Mammary epithelial cell (primary cell): ENCODE measurements at places on chromosomes 11 and 22. TPM values are rescaled to one million over a fixed set of nuclear protein-coding genes. Genes with fewer than 3 reads are reported as not detected.
A peak's percentile ranks its signal among the peaks of the same experiment; 100 is the strongest.

The PARVA gene
- total RNA-seq = 59.6 and 82.4 TPM in 2 replicates

The NXPE2 gene
- not detected in 2 replicates for total RNA-seq

The TMEM151A gene
- 0.17 TPM for total RNA-seq

The RIMBP3C gene
- not detected for total RNA-seq

The TSPAN32 gene
- total RNA-seq = not detected in 2 replicates

The RIBC2 gene
- total RNA-seq = 0.38 TPM in 1 of 2 replicates, not detected in the other

The PAMR1 gene
- total RNA-seq = 7.6 and 10.3 TPM in 2 replicates

The OR8K1 gene
- not detected for total RNA-seq

The DGCR6 gene
- 2.3 TPM for total RNA-seq

The PHETA2 gene
- 0.71 and 0.72 TPM in 2 replicates for total RNA-seq

The TMEM191C gene
- 1.5 and 1.9 TPM in 2 replicates for total RNA-seq

The TP53AIP1 gene
- 12.0 TPM for total RNA-seq

The POTEH gene
- not detected in 2 replicates for total RNA-seq

The VSIG10L2 gene
- total RNA-seq = not detected

- DNase-seq = peak; percentile 33
Observed at GRCh38 chr11:9148727-9149126, 57.3 kb upstream of the SCUBE2 start.

GRCh38 chr11:27385245-27385644 is 22.2 kb upstream of the CCDC34 start:
- peak; percentile 51 for DNase-seq

DNA sequence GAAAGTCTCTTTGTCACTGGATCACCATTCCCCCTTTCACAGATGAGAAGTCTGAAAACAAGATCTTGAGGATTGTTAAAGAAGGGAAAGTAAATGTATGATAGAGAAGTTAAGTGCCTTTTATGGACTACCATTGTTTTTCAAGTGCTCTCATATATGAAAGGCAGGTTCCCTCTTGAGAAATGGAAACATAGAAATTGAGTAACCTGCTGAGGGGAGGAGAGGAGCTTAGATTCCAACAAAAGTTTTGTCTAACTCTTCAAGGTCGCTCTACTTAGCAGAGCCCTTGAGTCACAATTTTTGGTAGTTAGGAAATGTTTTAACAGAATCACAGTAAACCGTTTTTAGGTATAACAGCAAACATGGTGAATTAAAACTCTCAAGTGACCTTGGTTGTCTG is 80.1 kb downstream of the SVIP start:
- DNase-seq = no peak

- no peak for DNase-seq
Observed at GRCh38 chr22:47035425-47035881, 273.0 kb downstream of the TBC1D22A start.

GRCh38 chr11:134592391-134592990 is 180.4 kb upstream of the B3GAT1 start:
- DNase-seq = no peak

- no peak for DNase-seq
Observed at GRCh38 chr22:19970031-19970478, 28.4 kb upstream of the TXNRD2 start.

DNA sequence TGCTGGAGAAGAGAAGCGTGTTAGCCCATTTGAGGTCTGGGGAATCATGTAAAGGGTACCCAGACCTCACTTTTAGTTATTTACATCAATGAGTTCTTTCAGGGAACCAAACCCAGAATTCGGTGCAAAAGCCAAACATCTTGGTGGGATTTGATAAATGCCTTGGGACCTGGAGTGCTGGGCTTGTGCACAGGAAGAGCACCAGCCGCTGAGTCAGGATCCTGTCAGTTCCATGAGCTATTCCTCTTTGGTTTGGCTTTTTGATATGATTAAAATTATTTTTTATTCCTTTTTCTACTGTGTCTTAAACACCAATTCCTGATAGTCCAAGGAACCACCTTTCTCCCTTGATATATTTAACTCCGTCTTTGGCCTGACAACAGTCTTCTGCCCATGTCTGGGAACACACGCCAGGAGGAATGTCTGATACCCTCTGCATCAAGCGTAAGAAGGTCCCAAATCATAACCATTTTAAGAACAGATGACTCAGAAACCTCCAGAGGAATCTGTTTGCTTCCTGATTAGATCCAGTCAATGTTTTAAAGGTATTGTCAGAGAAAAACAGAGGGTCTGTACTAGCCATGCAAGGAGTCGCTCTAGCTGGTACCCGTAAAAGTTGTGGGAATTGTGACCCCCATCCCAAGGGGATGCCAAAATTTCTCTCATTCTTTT is 65.2 kb downstream of the ALX4 start:
- no peak for DNase-seq

DNA sequence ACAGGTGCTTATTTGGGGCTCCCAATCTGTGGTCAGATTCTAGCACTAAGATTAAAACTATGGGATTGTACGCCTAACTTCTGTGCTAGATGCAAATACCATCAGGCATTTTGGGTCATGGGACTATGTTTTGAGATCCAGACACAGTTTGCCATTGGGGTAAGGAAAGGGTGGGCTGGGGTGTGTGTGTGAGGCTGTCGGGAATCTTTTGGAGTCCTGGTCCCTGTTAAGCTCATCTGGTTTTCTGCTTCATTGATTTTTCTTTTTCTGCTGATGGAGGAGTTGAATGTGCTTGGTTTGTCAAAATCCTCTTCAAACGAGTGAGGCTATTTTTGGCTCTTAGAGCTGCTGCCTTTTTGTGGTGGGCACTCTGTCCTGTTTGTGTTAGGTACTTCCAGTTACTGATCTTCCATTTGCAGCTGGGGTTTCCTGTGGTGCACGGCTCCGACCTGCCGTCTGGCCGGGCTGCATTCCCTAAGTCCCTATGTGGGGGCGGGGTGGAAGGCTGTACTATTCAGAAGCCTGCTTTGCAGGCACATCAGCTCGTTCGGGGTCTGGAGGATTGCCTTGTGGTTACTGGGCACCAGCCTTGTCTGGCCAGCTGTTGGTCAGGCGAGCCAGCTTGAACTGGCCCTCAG is 2.9 kb downstream of the BCR start:
- peak; percentile 39 for DNase-seq

GRCh38 chr22:19062139-19062942 is 59.9 kb downstream of the DGCR2 start:
- DNase-seq = no peak

GRCh38 chr11:107824668-107825369 is 33.8 kb downstream of the SLC35F2 start:
- no peak for DNase-seq

- peak; percentile 97 for DNase-seq
Observed at GRCh38 chr22:44309137-44309536, 3.6 kb downstream of the SHISAL1 start.

DNA sequence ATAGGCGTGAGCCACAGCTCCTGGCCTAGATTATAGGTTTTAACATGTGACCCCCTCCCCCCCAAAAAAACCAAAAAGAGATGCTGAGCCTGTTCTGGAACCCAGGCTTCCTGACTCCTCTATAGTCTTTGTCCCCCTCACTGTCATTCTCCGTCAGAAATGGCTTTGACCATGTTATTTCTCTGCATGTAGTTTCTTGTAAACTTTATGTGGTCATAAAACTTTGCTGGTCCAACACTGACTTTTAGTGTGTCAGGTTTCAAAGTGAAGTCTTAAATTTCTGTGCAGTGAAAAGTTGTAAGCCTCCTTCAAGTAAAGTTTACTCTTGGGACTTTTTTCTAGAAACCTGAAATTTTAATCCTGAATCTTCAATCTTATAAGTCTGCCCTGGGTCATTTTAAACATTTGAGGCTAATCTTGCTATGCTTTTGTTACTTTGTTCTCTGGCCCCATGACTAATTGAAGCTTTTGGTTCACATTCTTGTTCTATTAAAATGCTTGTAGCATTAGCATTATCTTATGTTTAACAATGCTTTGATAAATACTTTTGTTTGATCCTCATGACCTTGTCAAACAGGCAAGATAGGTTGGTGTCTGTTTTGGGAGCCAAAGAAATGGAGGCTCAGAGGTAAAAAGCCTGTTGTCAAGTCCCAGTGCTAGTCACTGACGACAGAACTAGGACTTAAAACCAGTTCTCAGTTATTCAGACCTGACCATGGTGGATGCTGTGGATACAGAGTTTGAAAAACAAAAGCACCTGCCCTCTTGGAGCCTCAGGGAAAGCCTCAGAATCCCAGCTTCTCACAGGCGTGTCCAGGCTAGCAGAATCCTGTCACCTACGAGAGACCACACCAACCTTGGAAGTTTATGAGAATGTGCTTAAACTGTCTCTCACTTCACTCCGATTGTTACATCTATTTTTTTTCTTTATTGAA is 87.7 kb upstream of the HORMAD2 start:
- peak; percentile 90 for DNase-seq

GRCh38 chr11:97607291-97608000 is 1217.6 kb downstream of the JRKL start:
- DNase-seq = no peak

DNA sequence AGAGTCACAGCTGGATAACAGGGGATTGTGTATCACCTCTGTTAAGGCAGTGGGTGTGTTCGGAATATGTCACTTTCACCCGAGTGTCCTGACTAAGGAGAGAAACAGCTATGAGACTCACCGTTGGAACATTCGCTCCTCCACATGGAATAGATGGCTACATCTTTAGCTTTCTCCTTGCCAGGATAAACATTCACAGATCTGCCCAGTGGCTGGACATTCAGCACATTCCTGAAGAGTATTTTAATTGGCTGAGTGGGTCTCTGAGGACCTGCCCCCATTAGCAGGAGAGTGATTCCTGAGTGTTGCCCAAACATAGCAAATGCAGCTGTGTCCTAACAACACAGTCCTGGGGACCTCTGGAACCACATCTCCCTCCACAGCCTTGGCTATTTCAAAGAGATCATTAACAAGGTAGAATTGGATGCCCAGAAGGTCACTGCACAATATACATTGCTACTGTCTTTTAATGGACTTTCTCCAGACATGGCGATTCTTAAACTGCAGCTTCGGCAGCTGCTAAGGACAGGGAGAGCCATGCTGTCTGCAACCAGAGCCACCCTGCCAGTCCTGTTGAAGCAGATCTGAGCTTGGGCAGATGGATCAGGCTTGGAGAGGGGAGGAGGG is 435.0 kb upstream of the CADM1 start:
- DNase-seq = no peak

- peak; percentile 57 for DNase-seq
Observed at GRCh38 chr11:94068764-94069163, 47.6 kb downstream of the HEPHL1 start.

DNA sequence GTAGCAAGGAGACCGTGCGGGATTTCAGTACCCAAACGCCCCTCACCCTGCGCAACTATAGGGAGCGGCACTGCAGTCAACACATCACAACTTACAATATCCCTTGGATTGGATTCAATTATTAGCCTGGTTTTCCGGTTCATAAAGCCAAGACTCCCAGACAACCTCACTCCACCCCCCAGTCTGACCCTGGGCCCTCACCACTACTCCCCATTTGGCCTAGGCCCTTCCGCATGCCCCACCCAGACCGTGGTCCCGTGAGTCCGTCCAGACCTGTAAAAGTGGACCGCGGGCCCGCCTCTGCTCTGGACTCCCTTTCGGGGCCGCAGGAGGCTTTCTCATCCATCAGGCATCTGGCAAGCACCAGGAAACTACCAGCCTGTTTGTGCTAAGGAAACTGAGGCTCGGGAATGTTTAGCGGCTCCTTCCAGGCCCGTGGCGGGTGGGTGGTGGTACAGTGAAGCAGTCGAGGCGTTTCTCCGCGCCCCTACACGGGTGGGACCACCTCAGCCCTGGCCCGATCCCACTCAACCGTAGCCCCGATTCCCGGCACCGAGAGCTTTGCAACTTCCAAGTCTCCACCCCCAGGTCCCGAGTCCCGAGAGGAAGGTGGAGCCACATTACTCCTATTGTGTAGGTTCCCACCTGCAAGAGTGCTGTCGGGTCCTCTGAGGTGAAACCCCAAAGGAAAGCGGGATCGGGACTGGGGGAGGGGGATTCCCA is 679 bp upstream of the DPP3 start:
- DNase-seq = no peak

- DNase-seq = no peak
Observed at GRCh38 chr11:10628508-10629236, 60.2 kb upstream of the LYVE1 start.

DNA sequence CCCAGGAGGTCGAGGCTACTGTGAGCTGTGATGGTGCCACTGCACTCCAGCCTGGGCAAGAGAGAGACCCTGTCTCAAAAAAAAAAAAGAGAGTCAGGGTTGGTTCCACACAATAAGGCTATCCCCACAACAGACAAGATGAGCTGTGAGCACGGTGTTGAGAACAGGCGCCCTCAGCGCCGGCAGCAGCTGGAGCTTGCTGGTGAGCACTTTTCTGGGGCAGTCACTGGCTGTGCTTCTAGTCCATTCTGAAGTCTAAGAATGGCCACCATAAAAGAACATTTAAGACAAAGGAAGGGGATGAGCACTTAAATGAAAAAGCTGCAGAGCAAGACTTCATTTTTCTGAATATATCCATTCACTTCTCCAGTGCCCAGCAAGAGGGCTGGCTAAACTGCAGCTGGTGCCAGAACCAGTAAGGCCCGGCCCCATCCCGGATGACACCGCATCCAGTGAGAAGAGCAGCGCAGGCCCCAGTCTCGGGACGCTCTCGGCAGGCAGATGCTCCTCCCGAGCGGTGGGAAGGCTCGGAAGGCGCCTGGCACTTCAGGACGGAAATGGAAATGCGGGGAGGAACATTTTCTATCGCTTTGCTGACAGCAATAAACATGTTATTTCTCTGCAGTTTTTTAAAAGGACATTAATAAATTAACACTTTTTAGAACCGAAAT is 12.2 kb downstream of the TUBGCP6 start:
- no peak for DNase-seq

- no peak for DNase-seq
Observed at GRCh38 chr11:30960387-30960992, 374.3 kb upstream of the MPPED2 start.
